ENCODE measurements at places on chromosomes 1 and 21.
A peak's percentile ranks its signal among the peaks of the same experiment; 100 is the strongest.

DNA sequence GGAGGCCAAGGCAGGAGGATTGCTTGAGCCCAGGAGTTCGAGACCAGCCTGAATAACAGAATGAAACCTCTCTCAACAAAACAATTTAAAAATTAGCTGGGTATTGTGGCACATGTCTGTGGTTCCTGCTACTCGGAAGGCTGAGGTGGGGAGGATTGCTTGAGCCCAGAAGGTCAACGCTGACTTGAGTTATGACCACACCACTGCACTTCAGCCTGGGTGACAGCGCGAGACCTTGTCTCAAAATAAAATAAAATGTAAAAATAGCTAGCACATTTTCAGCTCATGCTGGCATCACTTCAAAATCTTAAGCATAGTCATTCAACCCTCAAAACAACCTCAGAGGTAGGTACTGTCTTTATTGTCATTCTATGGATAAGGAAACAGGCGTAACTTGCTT lies 6.4 kb downstream of the JAK1 start:
- DNase-seq = no peak

- peak; percentile 54 for DNase-seq
Measured at GRCh38 chr1:158043232-158043631, 49.8 kb downstream of the KIRREL1 start.

DNA sequence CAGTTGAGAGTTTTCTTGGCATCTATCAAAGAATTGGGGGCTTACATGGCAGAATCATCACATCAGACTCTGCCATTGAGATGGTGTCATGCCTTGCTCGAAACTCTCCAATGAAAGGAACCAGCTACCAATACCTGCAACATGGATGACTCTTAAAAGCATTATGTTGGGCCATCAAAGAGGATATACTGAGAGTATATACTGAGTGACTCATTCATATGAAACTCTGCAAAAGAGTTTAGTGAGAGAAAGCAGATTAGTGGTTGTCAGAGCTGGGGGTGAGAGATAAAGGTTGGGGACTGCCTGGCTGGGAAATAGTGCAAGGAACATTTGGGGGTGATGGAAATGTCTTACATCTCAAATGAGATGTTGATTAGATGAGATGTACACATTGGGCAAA lies 14.7 kb upstream of the HMGB4 start:
- DNase-seq = no peak

DNA sequence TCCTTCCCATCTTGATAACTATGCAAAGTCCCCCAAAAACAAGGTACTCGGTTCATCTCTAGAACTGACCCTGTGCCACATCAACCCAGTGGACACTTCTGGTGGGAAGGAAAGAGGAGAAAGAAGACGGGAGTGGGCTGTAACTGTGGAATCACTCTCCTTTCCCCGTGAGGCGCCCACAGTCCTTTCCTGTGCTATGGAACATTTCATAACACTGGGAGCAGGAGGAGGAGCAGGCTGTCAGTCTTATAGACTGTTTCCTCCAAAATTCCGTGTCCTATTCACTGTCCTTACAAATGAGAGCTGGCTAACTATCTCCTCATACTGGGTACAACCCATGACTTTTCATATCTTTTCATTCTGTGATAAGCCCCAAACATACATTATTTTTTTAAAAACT lies 40.7 kb downstream of the PLEKHA6 start:
- DNase-seq = no peak

- DNase-seq = no peak
Measured at GRCh38 chr1:151356696-151357095, 9.6 kb upstream of the RFX5 start.

GRCh38 chr1:116763787-116764465 lies 9.7 kb downstream of the CD2 start:
- DNase-seq = peak; percentile 24

DNA sequence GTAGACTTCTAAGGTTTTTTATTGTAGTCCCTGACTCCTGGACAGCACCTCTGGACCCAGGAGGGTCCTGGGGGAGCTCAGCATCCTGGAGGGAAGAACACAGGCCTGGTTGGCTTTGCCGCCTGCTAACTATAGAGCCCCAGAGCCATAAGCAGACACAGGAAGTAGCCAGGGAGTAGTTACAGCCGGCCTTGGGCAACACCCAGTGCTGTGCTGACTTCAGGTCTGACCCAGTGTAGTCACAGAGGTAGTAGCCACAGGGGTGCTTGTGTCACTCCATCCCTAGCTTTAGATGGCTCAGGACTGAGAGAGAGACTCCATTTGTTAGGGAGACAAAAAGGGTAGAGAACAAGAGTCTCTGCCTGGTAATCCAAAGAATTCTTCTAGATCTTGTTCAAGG lies 21.9 kb downstream of the MCOLN2 start:
- no peak for DNase-seq

- no peak for DNase-seq
Measured at GRCh38 chr1:177315261-177315660, 144.5 kb downstream of the BRINP2 start.
